ENCODE measurements at places on chromosomes 11 and 22.

GRCh38 chr22:41384128-41384527 is 2.4 kb downstream of the TEF start:
- DNase-seq = no peak

GRCh38 chr11:47107744-47108143 is 68.9 kb downstream of the ARFGAP2 start:
- no peak for DNase-seq

- DNase-seq = no peak
Observed at GRCh38 chr11:61918938-61919704, 1.8 kb upstream of the RAB3IL1 start.

GRCh38 chr11:2271077-2271326 is 614 bp upstream of the ASCL2 start:
- DNase-seq = no peak

- DNase-seq = no peak
Observed at GRCh38 chr11:131609337-131609736, 238.9 kb downstream of the NTM start.

- DNase-seq = no peak
Observed at GRCh38 chr11:11608783-11609232, 13.0 kb downstream of the GALNT18 start.

DNA sequence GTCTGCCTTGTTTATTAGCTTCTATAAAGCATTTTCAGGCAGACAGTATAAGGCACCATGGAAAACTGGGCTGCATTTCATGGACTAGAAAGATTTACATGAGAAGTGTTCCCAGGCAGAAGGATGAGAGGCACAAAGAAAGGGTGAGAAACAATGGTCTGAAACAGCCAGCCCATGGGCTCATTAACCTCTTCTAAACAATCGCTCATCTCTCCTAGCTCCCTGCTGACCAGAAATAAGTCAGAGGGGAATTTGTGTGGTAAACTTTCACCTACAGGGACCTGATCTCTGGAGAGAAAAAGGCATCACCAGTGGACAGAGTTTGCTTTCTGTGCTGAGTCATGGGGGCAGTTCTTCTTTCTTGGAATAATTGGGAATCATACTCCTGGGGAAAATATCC is 51.8 kb upstream of the KIRREL3 start:
- peak; percentile 23 for DNase-seq

- no peak for DNase-seq
Observed at GRCh38 chr11:133254601-133255000, 277.7 kb downstream of the OPCML start.

DNA sequence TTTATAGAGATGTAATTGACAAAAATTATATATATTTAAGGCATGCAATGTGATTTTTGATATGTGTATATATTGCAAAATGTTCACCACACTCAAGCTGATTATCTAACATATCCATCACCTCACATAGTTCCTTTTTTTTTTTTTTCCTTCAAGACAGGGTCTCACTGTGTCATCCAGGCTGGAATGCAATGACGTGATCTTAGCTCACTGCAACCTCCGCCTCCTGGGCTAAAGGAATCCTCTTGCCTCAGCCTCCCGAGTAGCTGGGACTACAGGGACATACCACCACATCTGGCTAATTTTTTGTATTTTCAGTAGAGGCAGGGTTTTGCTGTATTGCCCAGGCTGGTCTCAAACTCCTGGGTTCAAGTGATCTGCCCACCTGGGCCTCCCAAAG is 65.1 kb upstream of the SLC35C1 start:
- no peak for DNase-seq

DNA sequence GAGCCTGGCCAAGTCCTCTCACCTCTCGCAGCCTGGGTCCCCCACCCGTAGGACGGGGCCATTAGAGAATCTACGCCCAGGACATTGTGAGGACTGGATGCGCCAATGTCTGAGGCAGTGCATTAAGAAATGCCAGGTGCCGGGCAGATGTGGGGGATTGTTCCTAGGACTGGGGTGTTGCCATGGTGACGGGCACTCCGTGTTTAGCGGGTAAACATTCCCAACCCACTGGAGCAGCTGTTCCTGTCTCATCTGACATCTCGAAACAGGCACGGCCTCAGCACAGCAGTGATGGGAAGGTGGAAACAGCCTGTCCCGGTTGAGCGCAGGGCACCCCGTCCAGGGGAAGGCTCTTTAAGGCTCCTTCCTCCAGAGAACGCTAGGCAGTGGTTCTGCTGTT is 99.6 kb upstream of the RTL6 start:
- no peak for DNase-seq

Measured in neuronal stem cell (in vitro differentiated cells).